Left lobe of liver (tissue), 2 donors: ENCODE measurements at places on chromosomes 7 and 10.

- DNase-seq, result no peak
Measured at GRCh38 chr10:124225467-124226270, 132.3 kb upstream of the CHST15 start.

DNA sequence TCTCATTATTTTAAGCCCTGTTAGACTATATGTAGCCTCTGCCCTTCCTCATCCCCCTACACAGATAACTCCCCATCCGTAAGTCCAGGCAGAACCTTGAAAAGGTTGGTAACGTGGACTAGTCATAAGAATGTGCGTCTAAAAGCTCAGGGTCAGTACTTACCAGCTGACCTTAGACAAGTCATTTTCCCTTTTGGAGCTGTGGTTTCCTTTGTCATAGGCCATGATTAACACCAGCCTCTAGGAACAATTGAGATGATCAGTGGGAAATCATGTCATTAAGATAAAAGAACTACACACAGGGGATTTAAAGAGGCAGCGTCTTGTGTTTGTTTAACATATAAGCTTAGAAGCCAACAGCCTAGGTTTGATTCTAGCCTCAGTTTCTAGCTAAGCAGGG, 6.9 kb upstream of the UNC5B start:
- no peak for DNase-seq

DNA sequence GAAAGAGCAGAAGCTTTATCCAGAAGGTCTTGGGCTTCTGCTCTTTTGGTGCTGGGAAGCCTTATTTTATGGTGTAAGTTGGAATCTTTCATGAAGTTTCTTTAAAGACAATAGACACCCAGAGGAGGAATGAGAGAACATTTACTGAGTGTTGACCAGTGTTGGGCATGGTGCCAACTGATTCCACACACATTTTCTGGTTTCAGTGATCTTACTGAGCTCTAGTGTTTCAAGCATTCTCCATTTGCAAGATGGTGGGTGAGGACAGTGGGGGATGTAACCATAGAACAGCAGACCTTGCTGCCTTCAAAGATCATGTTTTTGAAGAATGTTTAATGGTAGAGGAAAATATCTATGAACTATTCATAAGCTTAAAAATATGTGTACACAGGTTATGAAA, 114.6 kb downstream of the LRMDA start:
- DNase-seq, result no peak

GRCh38 chr7:1987084-1987535, 245.6 kb downstream of the MAD1L1 start:
- DNase-seq, result no peak

DNA sequence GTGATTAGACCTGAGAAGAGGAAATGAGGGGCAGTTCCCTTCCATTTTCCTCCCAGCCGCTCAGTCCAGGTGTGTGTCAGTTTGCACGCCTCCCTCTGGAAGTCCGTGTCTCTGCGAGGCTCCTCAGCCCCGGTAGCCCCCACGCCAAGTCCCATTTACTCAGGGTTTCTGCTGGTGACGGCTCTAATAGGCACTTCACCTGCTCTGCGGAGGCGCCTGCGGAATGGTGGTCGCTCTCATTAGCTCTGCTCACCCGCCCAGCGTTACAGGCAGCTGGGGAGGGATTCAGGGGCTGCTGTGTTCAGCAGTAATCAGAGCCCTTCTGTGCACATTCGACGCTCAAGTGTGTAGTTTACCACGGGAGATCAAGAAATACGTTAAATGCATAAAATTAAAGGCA, 179.9 kb downstream of the MGMT start:
- no peak for DNase-seq

DNA sequence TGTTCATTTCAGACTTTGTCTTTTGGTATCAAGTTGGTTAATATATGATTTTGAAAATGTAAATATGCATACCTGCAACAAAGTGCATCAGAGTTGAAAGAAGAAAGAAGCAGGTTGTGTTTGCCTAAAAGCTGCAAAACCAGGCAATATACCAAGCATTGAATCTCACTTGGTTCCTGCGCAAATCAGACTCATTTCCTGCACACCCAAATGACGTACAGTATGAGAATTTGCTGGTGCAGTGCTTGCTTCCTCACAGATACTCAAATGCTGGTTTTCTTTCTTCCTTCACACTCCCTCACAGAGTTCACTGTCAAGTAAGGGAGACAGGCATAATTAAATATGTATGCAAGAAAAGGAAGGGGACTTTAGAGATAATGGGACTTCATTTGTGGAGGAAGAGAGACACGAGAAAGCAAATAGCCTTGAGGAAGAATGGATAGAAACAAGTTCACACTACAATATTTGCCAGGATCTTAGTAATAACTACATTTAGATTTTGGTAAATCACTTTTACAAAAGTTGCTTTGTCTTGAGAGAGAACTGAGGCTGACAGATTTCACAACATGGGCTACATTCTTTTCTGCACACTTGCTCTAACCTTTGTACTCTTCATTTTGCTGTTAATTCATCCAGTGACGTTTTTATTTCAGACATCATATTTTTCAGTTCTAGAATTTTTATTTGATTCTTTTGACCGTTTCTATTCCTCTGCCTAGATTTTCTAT, 56.9 kb upstream of the AOAH start:
- DNase-seq, result no peak

GRCh38 chr7:135210888-135211178, 493 bp downstream of the WDR91 start:
- no peak for DNase-seq

DNA sequence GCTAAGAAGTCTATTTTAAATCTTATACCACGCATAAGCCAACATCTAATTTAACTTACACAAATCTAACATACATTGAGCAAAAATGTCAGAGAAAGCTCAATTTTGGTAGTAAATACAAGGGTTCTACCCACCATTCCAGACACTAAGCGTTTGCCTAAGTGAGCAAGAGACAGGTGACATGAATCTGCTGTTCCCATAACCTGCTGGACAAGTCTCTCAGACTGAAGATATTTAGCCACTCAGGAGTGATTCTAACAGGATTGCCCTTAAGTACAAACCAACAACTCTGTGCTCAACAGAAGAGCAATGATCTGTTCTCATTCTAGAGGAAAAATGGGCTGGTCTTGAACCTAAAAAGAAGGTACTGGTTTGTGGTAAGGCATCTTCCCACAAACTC, 18.8 kb downstream of the EZH2 start:
- DNase-seq, result no peak

DNA sequence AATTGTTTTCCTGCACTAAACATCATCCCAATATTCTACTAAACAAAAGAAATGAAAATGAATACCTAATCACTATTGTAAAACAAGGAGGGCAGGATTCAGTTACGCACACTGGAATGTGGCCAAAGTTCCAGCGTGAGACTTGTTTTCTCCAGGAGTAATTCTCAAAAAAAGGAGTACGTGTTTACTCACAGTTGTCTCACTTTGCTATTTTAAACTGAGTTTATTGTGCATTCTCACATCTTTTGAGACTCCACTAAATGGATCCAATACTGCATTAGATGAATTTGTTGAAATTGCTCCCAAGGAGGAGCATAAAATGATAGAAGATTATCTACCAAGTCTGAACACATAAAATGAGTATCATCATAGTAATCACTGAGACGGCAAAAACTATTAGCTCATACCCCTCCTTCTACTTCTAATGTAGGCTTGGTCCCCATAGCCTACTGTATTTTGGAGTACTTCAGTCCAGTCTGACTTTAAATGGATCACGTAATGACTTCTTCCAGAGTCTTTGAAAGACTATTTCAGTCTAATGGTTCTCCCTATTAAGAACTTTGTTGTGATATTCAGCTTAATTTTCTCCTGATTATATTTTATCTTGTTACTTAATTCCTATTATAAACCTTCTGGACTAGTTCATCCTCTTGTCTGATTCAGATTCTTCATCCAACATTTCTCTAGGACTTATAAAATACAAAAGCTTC, 3.8 kb downstream of the GRM3 start:
- DNase-seq, result no peak

DNA sequence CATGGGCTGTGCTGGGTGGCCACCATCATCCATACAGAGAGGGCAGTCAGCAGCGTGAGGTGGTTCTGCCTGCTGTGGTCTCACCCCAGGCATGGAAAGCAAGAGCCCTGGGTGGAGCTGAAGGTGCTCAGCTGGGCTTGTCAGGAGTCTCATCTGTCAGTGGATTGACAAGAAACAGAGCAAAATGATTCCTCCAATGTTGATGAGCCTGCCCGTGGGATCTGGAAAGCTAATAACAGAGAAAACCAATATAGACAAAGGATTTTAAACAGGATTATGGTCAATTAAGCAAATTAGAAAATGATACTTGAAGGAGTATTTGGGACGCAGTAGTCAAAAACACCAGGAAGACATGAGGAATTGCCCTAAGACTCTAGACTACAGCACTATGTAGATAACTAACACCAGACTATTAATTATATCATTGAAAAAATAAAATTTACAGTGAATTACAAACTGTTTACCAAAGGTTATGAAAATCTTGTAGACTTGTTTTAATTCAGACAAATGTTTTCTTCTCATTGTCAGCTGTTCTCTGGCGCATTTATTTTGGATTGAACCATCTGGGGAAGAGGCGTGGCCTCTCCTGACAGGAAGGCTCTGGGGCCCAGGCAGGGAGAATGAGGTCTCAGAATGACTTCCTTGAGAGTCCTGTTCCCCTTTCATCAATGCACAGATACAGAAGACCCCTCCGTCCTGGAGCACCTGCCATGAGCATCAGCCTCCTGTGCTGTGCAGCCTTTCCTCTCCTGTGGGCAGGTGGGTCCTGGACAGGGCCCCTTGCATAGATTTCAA, 211.2 kb upstream of the PRSS58 start:
- no peak for DNase-seq

GRCh38 chr10:123142701-123143161, 5.2 kb upstream of the HMX2 start:
- DNase-seq, result no peak

GRCh38 chr7:117219485-117219884, 103.4 kb downstream of the WNT2 start:
- no peak for DNase-seq
